ENCODE measurements at places on chromosomes 7 and 10. TPM values are rescaled to one million over a fixed set of nuclear protein-coding genes. Genes with fewer than 3 reads are reported as not detected.

Gene CTNNA3
- not detected for total RNA-seq

Gene CPVL
- 49.0 TPM for total RNA-seq

Gene HIP1
- 11.1 TPM for total RNA-seq

Gene NXPH1
- not detected for total RNA-seq

- DNase-seq, result peak; percentile 23
Observed at GRCh38 chr10:102231357-102232318, 5.5 kb downstream of the ELOVL3 start.

- DNase-seq, result no peak
Observed at GRCh38 chr10:44383749-44384600, 922 bp downstream of the CXCL12 start.

GRCh38 chr10:70158113-70158512, 11.6 kb upstream of the TYSND1 start:
- no peak for DNase-seq

GRCh38 chr10:86285136-86285790, 81.3 kb downstream of the GRID1 start:
- DNase-seq, result no peak

DNA sequence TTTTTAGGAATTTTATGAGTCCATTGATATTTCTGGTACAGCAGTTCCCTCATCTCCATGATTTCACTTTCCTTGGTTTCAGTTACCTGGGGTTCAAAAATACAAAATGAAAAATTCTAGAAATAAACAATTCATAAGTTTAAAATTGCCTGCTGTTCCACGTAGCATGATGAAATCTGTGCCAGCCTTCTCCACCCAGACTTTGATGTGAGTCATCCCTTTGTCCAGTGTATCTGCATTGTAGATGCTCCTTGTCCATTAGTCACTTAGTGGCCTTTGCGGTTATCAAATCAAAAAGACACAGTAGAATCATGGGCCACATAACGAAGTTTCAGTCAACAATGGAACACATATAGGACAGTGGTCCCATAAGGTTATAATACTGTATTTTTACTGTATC, 286.9 kb downstream of the PTEN start:
- peak; percentile 87 for DNase-seq

DNA sequence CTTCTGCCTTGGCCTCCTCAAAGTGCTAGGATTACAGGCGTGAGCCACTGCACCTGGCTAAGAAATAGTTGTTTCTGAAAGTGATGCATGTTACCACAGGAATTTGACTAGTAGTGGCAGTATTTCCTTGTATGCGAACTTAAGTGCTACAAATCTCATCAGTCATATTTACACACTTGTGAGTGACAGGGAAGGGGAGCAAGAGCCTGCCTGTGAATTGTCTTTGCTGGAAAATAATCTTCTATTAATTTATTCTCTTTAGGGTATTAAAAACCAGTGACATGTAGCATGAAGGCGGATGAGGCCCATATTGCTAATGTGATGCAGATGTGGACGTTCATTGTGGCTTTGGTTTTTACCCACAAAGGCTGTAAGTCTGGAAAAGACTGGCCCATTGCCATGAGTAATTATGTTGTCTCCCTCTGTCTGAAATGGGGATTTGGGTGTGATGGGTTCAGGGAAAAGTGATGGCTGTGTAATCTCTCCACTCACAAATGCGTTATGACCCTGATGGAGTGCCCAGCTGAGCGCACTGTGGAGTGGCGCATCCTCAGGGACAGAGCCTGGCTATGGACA, 97.6 kb downstream of the CCNY start:
- DNase-seq, result no peak

GRCh38 chr7:36019980-36020379, 133.1 kb upstream of the EEPD1 start:
- no peak for DNase-seq
